ENCODE measurements at places on chromosomes 16 and 17. TPM values are rescaled to one million over a fixed set of nuclear protein-coding genes. Genes with fewer than 3 reads are reported as not detected.

- no peak for DNase-seq
These were observed 47.0 kb downstream of the SLC7A5 start for GRCh38 chr16:87822108-87822970.

DNA sequence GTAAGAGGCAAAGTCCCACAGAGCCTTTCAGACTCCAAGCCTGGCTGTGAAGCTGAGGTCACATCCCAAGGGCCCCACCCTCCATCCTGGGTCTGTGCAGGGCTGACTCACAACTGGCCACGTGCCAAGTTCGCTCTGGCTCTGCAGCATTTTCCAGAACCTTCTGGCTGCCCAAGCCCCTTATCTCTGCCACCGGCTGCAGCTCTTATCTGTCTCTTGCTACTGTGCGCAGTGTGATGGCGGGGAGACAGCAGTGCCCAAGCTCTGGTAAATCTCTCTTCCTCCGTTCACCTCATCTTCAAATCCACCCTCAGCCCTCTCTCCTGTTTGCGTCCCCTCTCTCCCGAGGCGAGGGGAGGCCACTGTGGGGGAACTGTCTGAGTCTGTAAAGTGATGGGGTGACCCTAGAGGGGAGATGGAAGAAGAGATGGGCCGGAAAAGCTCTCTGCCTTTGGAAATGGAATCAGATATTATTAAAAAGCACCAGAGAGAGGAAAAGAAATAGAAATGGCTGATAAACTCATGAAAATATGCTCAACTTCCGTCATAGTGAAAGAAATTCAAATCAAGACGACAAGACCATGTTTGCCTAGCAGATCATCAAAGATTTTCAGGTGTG is 162.7 kb upstream of the CDC42EP4 start:
- no peak for DNase-seq

DNA sequence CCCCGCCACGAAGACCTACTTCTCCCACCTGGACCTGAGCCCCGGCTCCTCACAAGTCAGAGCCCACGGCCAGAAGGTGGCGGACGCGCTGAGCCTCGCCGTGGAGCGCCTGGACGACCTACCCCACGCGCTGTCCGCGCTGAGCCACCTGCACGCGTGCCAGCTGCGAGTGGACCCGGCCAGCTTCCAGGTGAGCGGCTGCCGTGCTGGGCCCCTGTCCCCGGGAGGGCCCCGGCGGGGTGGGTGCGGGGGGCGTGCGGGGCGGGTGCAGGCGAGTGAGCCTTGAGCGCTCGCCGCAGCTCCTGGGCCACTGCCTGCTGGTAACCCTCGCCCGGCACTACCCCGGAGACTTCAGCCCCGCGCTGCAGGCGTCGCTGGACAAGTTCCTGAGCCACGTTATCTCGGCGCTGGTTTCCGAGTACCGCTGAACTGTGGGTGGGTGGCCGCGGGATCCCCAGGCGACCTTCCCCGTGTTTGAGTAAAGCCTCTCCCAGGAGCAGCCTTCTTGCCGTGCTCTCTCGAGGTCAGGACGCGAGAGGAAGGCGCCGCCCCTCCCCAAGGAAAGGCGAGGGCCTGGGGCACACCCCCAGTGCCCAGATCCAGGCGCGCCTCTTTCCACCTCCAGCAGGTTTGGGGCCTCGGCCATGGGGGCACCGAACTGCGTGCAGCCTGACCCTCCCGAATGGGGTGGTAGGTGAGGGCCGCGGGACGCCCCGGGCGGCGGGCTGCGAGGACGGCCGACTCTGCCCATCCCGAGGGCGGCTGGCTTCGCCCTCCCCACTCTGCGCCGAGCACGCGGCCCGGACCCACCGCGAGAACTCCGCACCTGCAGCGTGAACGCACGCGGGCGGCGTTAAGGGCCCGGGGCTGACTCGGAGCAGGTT is 664 bp downstream of the HBQ1 start:
- no peak for DNase-seq

DNA sequence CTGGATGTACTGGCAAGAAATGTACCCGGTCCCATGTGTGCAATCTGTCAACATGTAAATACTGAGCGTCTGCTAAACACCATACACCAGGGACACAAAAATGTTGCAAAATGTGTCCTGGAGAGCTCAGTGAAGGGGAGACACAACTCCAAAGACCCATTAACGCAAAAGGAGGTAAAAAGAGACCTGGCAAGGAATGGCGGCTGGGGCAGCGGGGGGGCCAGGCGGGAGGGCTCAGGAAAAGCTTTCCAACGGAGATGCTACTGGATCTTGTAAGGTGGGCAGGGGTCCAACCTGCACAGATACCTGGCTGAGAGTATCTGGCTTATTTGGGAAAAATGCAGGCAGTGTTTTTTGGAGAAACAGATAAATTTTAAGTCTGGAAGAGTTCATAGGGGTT is 40.7 kb downstream of the ADCY9 start:
- DNase-seq, result no peak

DNA sequence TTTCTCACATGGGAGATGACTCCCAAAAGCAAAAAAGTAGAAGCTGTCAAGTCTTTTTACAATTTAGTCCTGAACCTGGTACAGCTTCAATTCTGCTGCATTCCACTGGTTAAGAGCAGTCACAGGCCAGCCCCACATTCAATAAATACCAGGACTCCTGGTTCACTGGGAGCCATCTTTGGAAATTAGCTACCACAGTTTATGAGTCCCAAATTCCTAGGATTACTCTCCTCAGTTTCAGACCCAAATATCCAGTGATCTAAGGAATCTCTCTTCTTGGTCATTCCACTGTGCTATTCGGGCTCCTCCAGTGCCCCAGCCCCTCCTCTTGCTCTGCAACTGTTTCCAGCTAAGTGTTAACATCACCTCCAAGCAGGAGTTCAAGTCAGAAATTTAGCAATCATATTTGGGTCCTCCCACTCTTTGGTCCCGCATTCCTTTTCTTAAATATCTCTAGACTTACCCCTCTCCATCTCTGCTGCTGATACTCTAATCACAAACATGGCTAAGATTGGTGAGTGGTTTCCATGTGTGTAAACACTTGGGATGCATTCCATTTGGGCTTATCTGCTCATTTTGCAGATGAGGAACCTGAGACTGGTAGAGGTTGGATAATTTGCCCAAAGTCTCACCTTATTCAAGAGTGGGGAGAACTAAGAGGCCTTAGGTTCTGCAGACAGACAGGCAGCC is 9.6 kb upstream of the WIPF2 start:
- no peak for DNase-seq

GRCh38 chr17:2049333-2050299 is 5.3 kb upstream of the HIC1 start:
- DNase-seq, result no peak

DNA sequence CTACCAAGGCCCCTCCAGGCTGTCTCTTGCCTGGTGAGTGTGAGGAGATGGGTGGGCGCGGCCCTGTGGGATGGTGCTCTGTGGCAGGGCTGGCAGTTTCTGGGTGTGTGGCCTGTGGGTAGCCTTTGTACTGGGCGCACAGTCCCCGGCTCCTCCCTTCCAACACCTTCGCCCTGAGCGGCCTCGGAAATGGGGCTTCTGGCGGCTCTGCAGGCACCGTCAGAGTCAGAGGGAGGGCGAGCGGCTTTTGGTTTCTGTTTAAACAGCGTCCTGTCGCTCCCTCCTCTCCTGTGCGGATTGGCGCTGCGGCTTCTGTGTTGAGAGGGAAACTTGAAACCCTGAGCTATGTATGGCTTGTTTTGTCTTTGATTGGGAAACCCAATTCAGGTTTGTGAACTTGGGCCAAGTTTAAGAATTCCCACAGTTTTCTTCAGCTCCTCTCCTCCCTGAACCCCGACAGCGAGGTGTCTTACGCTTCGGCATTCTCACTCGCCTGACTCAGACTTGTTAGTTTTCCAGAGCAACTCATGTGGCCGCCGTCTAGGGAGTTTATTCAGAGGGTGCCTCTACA is 8.3 kb upstream of the ZNF750 start:
- DNase-seq, result no peak

GRCh38 chr16:16830973-16831372 is 452.0 kb downstream of the NPIPA7 start:
- no peak for DNase-seq

DNA sequence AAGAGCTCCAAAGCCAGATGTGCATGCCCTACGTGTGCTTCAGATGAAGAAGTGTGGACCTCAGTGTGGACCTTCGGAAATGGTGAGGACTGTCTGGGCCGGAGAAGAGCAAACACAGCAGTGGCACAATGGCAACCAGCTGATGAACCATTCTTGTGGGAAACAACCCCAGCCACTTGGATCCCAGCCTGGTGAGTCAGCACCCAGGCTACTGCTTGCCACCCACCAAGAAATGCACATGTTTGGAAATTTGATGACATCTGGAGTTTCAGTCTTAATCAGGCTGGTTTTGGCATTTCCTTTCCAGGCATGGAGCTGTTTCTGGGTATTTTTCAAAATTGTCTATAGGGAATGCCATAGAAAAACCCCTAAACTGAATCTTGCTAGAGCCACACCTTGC is 42.7 kb downstream of the DYNLRB2 start:
- DNase-seq, result no peak

DNA sequence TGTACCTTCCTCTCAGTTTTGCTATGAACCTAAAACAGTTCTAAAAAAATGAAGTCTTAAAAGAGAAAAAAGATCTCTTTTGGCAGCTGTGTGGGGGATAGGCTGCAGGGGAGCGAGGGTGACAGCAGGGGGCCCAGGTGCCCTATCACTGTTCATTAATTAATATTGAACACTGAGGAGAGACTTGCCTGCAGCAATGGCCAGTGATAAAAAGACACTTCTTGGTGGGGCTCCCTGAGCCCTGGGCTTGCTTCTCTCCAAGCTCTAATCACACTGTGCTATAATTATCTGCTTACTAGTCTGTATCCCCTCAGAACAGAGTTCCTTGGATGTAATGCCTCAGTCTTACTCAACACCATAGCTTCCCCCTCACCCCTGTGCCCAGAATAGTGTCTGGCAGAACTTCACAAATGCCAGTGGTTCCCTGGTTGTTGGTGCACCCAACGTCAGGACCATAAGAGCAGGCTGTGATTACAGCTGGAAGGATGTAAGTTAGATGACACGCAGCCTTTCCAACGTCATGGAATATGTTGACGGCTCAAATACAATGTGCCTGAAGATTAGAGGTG is 52.0 kb upstream of the IRX6 start:
- no peak for DNase-seq

- no peak for DNase-seq
These were observed 97.4 kb upstream of the CIBAR2 start for GRCh38 chr16:85209526-85210121.

DNA sequence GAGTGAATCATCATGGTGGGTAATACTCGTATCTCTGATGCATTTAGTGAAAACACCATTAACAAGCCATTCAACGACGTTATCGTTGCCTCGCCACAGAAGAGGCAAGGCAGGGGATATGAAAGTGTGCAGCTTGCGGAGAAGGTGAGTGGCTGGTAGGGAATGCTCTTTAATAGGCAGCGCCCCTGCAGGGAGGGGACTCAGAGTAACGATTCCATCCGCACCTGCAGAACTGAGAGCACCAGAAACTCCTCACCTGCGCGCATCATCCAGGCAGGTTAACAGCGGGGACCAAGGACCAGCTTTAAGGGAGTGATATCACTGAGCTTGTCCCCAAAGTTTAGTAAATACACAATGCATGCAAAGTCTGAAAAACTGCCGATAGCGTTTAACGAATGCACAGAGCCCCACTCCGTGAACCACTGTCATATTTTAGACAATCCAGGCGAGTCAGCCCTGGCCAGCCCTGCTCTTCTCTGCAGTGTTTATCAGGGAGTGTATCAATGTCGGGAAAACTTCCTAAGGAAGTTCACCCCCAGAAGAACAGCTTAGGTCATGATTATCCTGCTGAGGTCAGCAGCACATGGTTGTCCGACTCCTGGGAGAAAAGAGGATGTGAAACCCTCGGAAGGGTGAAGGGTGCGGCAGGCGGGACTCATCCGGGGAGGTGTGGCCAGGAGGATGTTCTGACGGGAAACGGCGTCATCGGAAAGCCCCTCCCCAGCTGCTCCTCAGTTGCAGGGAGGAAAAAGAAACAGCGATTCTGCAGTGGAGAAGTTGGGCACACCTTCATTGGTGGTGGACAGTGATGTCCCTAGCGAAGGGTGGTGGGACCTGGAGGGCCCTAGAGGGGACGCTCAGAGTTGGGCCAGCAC is 68.5 kb upstream of the DNAH17 start:
- DNase-seq, result no peak

DNA sequence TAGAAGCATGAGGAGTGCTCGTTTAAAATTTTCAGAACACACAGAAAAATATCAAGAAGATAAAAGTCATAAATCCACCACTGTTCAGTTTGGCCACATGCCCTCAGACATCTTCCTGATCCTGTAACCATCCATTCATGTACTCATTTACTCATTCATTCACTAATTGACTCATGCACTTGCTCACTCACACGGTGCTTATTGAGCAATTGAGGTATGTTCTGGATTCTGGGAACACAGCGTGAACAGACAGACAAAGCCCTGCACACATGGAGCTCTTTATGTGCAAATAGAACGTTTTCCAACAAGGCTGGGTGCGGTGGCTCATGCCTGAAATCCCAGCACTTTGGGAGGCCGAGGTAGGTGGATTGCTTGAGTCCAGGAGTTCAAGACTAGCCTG is 10.2 kb upstream of the NATD1 start:
- no peak for DNase-seq

GRCh38 chr17:64269687-64270649 is 6.9 kb upstream of the TEX2 start:
- no peak for DNase-seq

GRCh38 chr16:85610446-85611193 is 2.5 kb upstream of the GSE1 start:
- DNase-seq, result no peak

DNA sequence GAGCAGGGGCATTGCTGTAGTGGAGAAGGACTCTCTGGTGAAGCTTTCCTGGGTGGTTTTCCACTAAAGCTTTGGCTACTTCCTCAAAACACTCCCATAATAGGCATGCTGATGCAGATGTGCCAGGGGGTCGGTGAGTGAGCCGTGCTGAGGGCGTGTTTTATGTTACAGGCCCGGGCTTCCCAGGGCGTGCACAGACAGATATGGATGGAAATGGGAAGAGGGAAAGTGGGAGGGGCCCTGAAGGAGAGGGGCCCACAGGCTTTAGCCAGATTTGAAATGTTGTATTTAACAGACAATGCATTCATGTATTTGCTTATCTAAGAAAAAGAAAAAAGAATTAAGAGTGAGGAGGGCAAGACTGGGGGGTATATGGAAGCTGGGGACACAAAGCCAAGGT is 56.3 kb downstream of the IL21R start:
- DNase-seq, result no peak

- DNase-seq, result no peak
These were observed 17.6 kb downstream of the ABCC1 start for GRCh38 chr16:15966836-15967546.

- no peak for DNase-seq
These were observed at the start of gene SALL1 for GRCh38 chr16:51150888-51151320. SALL1 (minus strand) TSS chr16:51151270; CDS start chr16:51151241, 29 bp downstream.

- DNase-seq, result no peak
These were observed 976 bp downstream of the CCL3L1 start for GRCh38 chr17:36195434-36196130.

GRCh38 chr17:34205401-34205800 is 49.7 kb upstream of the CCL2 start:
- no peak for DNase-seq

Gene LHX1
- polyA plus RNA-seq, result 102 TPM

Gene GPR179
- polyA plus RNA-seq, result 0.06 TPM

Gene HOXB8
- polyA plus RNA-seq, result 48.1 TPM

Gene BICDL2
- 1.2 TPM for polyA plus RNA-seq

Gene PHB1
- polyA plus RNA-seq, result 261 TPM

Gene CDH3
- 60.9 TPM for polyA plus RNA-seq

Gene TPSB2
- polyA plus RNA-seq, result 0.16 TPM

Gene KRT31
- polyA plus RNA-seq, result not detected

Gene PIK3R5
- polyA plus RNA-seq, result 0.65 TPM

All from right renal pelvis (tissue), 4 donors.